ENCODE measurements at places on chromosomes 3 and 15.

GRCh38 chr15:70439880-70440279, 323.5 kb downstream of the UACA start:
- no peak for DNase-seq

GRCh38 chr3:169242708-169243513, 420.6 kb downstream of the MECOM start:
- DNase-seq = no peak

GRCh38 chr3:166864473-166865467, 515.3 kb downstream of the ZBBX start:
- DNase-seq = no peak

- no peak for DNase-seq
These were observed 53.7 kb downstream of the PDIA5 start for GRCh38 chr3:123120573-123120972.

DNA sequence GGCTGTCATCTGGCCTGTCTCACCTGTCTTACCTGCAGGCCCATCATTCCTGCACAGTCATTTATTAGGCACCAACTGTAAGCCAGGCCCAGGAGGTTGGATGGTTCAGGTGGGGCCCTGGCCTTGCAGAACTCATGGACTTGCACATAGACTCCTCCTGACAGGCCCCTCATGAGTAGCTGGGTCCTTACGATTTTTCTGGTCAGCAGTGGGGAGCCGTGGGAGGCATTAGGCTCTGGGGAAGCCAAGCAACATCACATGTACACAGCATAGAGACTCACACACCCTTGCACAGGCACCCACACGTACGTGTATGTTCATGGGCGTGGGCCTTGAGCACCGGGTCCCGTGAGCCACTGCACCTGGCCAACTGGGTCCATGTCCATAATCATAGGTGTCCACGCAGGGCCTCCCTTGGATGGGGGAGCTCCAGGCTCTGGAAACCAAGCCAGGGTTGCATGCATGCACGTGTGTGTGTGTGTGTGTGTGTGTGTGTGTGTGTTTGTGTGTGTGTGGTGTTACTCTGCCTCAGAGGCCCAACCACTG, 20.3 kb downstream of the CISH start:
- DNase-seq = no peak

DNA sequence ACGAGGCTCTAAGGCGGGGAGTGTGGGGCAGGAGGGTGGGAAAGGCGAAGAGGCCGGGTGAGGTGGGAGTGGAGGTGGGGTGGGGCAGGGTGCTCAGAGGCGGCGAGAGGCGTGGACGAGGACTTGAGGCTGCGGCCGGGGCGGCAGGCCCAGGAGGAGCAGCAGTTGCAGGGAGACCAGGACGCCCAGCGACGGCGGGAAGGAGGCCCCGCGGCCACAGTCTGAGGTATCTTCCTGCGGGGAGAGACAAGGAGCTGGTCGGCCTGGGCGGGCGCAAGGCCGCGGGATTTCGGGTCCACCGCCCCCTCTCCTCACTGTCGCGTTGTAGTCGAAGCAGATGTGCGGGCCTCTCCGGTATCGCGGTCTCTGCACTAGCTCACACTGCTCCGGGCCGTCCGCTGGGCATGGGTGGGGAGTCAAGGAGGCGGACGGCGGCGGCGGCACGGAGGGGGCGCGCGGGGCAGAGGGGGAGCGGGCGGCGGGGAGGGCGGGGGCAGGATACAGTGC, 5.3 kb upstream of the TMEM115 start:
- no peak for DNase-seq

DNA sequence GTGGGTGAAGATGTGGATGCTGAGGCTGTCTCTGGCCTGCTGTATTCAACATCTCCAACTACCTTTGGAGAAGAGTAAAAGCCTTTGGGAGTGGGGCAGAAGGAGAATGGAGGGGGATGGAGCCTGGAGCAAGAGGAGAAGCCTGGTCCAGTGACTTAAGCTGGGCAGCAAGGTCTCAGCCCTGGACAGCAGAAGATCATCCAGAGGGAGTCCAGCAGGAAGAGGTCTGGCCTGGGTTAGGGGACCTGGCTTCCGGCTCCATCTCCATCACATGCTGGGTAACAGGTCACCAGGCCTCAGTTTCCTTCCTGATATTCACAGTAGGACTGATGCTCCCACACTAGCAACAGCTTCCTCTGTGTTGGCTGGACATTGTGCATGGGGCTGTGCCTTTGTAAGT, 3.8 kb upstream of the ISL2 start:
- DNase-seq = no peak

- DNase-seq = no peak
These were observed 59.7 kb upstream of the TBL1XR1 start for GRCh38 chr3:177257006-177257405.

DNA sequence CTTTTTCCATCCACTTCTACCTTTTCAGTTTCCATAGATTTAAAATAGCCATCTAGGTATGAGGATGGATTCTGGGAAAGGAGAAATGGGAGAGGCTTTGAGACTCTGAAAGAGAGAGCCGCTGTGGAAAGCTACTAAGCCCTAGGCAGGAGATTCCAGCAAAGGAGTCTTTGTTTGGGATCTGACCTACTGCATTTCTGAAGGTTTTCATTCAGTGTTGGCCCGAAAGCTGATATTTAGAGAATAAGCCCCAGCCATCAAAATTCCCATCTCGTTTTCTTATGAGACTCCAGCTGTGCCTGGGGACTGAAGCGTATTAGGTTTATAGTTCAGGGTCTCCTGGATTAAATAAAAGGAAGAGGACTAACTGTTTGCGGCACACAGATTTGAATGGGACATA, 19.5 kb downstream of the LIPH start:
- DNase-seq = no peak

DNA sequence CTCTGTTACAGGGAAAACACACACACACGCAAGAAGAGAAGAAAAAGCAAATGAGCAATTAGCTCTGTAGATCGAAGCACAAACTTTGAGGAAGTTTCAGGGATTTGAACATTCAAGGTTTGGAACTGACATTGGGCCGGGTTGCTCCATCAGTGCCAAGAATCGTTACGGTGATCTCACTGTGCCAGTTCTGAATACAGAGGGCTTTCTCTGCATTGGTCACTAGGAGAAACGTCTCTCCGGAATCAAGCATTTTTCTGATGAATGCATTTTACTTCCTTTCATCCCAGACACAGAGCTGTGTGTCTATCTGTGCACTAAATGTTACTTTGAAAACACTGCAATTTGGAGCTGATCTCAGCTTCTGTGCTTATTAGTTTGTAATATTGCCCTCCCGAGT, 11.2 kb downstream of the HRH1 start:
- no peak for DNase-seq

DNA sequence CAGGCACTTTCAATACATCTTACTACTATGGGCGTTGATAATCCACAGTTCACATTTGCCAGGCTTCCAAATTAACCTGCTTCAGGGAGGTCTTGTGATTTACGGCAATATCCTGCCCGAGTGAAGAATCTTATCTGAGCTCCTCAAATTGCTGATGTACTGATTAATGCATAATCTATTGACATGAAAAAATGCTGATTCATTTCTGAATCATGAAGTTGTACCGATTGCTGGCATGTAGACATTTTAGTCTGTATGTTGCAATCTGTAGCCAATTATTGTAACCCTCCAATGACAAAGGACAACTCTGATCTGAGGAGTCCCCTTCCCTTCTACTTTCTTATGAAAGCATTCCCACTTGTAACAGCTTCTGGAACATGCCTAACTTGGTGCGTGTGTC, 97.2 kb downstream of the SEC22A start:
- no peak for DNase-seq
